Endothelial cell (in vitro differentiated cells): ENCODE measurements at places on chromosomes 13 and 19. TPM values are rescaled to one million over a fixed set of nuclear protein-coding genes. Genes with fewer than 3 reads are reported as not detected.

The SPTBN4 gene
- total RNA-seq: 0.49 TPM

- DNase-seq: no peak
Measured at GRCh38 chr19:36547001-36547732, 19.1 kb upstream of the ZNF260 start.

- peak; percentile 65 for DNase-seq
Measured at GRCh38 chr19:29329460-29330134, 116.6 kb upstream of the UQCRFS1 start.

The PNMA8A gene
- 12.4 TPM for total RNA-seq
